ENCODE measurements at places on chromosomes 2 and 18. TPM values are rescaled to one million over a fixed set of nuclear protein-coding genes. Genes with fewer than 3 reads are reported as not detected.
A peak's percentile ranks its signal among the peaks of the same experiment; 100 is the strongest.

DNA sequence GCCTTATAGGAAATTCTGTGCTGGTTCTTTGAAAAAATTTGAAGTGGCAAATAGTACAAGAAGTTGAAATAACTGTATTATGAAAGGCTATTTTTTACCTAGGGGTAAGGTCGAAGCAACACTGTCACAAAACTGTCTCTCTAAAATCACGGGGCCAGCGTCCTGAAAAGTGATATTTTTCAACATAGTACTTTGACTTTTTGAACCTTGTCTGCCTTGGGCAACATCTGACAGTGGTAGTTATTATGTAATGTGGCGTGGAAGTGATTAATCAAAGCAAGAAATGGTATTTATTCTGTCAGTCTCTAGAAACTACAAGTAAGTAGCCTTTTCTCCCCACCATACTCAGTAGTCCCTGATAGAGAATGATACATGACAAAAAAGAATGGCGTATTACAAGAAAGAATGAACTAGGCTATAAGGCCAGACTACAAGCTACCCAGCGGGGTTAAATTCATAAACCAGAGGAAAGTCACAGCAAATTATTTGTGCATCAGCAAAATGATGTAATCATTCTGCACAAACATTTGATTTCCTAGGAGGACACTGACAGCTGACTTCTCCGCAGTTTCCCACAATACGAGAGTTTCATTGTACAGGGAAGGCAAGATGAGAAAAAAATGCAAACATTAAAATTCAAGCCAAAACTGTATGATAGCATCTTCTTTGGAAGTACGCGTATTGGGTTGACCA, 9.8 kb downstream of the GEN1 start:
- no peak for DNase-seq

DNA sequence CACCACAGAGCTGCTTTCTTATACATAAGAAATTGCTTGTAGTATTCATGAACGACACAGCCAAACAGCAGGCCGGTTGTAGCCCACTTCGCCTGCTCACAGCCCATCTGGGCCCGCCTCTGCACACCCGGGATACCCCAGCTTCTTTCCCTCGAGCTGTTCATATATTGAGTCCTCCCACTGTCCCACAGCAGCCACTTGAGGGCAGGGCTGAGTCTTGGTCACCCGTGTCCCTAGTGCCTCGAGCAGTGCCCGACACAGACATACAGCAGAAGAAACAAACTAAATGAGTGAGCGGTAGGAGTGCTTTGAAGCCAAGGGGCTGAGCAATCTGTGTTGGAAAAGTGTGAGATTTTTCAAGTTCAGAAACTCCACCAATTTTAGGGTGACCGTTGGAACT, 251.4 kb downstream of the KLHL29 start:
- no peak for DNase-seq

GRCh38 chr2:130798472-130799218, 38.1 kb upstream of the ARHGEF4 start:
- peak; percentile 64 for DNase-seq

DNA sequence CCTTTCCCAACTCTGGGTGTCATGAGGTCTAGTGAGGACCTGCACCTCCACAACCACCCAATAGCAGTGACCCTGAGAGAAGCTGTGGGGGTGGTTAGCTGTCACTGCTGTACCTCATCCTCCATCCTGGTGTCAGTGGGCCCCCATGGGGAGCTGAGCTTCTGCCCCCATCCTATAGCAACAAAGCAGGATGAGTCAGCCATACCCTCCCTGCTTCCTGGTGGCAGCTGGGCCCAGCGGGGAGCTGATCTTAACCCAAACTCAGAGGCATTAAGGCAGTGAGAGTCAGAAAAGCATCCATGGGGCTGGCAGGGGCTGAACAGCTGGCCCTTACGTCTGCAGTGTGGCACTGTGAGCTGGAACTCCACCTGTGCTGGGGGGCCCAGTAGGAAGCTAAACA, 247.8 kb upstream of the HDAC4 start:
- DNase-seq = no peak

DNA sequence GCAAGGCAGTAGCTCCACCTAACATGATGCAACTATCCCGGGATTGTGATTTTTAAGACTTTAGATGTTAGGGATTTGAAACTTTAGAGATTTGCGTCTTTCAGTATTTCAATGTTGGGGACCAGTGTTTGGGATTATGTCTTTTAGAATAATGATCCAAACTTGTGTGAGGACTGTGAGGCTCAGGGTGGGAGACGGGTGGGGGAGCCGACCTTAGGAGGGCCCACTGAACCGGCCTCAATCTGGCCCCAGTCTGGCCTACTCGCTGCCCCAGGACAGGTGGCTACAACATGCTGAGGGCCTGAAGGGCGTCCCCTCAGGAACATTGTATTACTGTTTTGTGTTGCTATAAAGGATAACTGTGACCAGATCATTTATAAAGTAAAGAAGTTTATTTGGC, 10.7 kb downstream of the AMER3 start:
- DNase-seq = peak; percentile 53

DNA sequence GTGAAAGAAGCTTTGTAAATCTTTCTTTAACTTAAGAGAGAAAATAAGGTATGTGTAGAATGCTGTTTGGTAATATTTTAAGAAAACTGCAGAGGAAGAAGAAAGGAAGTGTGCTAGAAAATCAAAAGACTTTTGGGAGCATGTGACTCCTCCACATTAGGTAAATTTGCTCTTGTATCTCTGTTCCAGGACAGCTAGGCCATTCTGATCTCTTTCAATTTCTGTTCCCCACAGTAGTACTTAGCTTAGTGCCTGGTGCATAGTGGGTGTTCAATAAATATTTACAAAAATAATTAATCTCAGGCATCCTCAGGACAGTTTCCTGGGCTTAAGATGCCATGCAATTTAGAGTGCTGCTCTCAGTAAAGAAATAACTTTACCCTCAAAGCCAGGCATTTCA, 105.0 kb downstream of the GPD2 start:
- no peak for DNase-seq

DNA sequence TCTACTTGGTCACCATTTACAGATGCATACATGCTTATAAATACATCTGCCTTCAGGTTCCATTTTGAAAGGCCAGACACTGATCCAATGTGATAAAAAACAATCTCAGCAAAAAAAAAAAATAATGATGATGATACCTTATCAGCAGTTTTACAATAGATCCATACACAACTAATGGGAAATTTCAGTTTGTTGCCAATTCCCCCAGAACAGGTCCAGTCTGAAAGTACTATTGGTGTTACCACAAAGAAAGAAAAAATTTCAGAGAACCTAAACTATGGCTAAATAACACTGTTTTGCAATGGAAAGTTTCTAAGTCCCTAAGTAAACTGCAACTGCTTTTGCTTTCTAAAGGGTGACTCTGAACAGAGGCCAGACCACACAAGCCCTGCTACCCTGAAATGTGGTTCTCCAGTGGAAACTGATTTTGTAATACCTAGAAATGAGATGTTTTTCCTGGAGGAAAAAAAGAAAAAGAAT, 54.1 kb downstream of the LPIN2 start:
- no peak for DNase-seq

GRCh38 chr2:158695305-158695704, 99.8 kb upstream of the DAPL1 start:
- no peak for DNase-seq

- DNase-seq = no peak
Measured at GRCh38 chr2:189192766-189193165, 13.2 kb upstream of the COL5A2 start.

- DNase-seq = no peak
Measured at GRCh38 chr2:120797421-120798221, 62.0 kb downstream of the GLI2 start.

GRCh38 chr18:79588636-79589481, 90.7 kb upstream of the CTDP1 start:
- peak; percentile 96 for DNase-seq

The INHBB gene
- 1.2 TPM for total RNA-seq

The PJVK gene
- 5.8 TPM for total RNA-seq

The MPP4 gene
- not detected for total RNA-seq

The FEV gene
- total RNA-seq = not detected

The C2orf66 gene
- total RNA-seq = not detected

Data from esophagus muscularis mucosa (tissue), 4 donors.